ENCODE measurements at places on chromosomes 13 and 19.

DNA sequence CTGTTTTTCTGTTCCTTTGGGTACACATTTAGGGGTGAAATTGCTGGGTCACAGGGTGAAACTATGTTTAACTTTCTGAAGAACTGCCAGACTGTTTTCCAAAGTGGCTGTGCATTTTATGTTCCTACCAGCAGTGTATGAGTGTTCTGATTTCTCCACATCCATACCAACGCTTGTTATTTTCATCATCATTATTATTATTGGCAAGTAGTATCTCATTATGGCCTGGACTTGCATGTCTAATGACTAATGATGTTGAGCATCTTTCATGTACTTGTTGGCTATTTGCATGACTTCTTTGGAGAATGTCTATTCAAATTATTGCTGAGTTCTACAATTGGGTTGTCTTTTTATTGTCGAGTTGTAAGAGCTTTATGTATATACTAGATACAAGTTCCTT is 321.8 kb upstream of the HTR2A start:
- no peak for DNase-seq

GRCh38 chr19:5990289-5990797 is 12.4 kb upstream of the RANBP3 start:
- no peak for DNase-seq

GRCh38 chr13:28273919-28274318 is 135.6 kb downstream of the PAN3 start:
- no peak for DNase-seq

GRCh38 chr19:1019980-1020867 is 699 bp downstream of the TMEM259 start:
- no peak for DNase-seq

GRCh38 chr19:39208175-39208795 is 4.2 kb upstream of the SYCN start:
- DNase-seq: no peak

- no peak for DNase-seq
Observed at GRCh38 chr13:87128036-87128435, 543.1 kb upstream of the SLITRK5 start.

GRCh38 chr13:22653866-22654265 is 526.9 kb upstream of the SGCG start:
- no peak for DNase-seq

DNA sequence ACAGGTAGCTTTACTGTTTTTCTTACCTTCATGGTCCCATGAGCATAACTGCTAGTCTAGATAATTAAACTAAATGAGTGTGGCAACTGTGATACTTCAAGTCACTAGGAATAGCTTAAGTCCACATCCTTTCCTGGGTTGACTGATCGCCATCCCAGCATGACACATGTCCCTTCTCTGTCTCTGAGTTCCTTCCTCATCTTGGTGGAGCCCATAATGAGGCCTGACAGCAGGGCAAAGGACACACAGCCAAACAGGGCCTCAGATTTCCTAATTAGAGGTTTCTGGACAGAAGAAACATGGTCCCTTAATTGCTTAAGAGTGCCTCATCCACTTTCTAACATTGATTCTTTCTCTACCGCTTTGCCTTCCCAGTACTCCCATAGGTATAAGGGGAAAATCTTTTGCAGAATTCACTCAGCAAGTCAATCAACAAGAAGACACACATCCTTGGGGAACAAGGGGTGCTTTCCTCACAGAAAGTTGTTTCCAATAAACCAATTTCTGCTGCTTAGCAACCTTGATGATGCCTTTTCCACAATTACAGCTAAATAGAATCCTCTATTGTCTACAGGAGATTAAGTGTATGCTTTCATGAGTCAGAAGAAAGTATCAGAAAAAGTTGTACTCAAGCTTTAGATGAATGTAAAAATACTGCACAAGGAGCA is 208.3 kb upstream of the SERP2 start:
- no peak for DNase-seq

DNA sequence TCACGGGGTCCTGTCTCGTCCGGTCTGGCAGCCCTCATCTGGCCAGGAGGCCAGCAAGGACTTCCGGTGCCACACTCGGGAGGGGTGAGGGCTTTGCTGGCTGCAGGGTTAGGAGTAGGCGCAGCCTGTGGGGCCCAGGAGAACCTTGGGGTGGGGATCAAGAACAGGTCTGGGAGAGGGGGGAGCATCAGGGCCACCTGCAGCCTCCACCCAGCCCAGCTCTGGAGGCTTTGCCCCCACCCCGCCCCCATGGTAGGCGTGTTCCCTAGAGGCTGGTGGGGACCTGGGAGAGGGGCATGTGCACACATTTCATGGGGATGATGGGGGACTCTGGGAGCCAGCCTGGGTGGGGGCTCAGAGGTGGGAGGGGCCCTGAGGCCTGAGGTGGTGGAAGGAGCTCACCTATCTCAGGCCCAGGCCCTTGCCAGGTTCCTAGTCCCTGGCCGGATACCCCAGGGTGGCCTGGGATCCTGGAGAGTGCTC is 23.3 kb downstream of the WTIP start:
- no peak for DNase-seq

GRCh38 chr13:73261739-73262216 is 203.0 kb downstream of the KLF5 start:
- DNase-seq: no peak

DNA sequence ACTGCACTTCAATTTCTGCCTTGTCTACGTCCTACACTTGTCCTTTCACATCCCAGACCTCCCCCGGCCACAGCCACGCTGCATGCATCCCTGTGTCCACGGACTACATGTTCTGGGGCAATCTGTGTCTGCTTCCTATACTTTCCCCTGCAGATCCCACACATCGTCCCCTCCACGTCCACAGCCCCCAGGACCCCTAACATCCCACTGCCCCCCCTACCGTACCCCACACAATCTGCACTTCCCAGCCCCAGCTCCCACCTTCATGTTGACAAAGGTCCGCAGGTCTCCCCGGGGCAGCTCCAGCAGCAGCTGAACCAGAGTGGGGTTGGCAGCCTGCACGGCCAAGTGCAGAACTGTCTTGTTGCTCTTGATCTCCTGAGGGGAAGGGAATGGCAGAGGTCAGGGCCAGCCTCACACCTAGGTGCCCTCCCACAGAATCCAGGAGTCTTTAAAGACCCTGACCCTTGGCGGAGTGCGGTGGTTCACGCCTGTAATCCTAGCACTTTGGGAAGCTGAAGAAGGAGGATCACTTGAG is 10.2 kb downstream of the NFKBID start:
- DNase-seq: no peak

DNA sequence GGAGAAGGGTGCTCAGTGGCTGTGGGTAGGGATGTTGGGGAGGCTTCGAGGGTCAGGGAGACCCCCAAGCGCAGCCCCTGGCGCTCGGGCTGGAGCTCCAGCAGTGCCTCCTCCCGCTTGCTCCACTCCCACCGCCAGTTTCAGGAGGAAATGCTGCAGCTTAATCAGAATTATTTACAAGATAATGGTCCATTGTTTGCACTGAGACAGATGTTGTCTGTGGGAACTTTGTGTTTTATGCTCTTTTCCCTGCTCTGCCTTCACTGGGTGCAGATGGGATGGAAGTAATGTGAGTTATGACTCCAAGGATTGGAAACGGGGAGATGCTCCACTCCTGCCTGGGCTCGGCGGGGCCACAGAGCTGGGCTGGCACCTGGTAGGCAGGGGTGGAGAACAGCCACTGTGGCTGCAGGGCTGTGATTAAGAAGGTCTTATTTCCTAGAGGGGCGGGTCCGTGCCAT is 192.4 kb downstream of the ZNF536 start:
- DNase-seq: no peak

- no peak for DNase-seq
Observed at GRCh38 chr13:112887151-112887550, 81.9 kb upstream of the MCF2L start.

DNA sequence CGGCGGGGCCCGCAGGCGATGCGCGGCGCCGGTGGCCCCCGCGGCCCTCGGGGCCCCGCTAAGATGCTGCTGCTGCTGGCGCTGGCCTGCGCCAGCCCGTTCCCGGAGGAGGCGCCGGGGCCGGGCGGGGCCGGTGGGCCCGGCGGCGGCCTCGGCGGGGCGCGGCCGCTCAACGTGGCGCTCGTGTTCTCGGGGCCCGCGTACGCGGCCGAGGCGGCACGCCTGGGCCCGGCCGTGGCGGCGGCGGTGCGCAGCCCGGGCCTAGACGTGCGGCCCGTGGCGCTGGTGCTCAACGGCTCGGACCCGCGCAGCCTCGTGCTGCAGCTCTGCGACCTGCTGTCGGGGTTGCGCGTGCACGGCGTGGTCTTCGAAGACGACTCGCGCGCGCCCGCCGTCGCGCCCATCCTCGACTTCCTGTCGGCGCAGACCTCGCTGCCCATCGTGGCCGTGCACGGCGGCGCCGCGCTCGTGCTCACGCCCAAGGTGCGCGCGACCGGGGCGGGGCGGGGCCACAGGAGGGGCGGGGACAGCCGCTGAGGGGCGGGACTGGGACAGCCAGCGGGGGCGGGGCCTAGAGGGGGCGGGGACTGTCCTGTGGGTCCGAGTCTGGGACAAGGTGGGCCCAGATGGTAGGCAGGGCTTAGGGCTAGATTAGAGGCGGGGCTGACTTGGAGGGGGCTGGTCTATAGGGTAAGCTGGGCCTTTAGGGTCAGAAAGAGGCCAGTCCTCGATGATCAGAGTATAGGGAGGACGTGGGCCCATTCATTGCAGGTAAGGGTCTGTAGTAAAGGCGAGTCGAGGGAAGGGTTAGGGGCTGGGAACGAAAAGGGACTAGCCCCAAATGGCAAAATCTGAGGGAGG is 5.1 kb downstream of the GRIN2D start:
- peak; percentile 92 for DNase-seq

DNA sequence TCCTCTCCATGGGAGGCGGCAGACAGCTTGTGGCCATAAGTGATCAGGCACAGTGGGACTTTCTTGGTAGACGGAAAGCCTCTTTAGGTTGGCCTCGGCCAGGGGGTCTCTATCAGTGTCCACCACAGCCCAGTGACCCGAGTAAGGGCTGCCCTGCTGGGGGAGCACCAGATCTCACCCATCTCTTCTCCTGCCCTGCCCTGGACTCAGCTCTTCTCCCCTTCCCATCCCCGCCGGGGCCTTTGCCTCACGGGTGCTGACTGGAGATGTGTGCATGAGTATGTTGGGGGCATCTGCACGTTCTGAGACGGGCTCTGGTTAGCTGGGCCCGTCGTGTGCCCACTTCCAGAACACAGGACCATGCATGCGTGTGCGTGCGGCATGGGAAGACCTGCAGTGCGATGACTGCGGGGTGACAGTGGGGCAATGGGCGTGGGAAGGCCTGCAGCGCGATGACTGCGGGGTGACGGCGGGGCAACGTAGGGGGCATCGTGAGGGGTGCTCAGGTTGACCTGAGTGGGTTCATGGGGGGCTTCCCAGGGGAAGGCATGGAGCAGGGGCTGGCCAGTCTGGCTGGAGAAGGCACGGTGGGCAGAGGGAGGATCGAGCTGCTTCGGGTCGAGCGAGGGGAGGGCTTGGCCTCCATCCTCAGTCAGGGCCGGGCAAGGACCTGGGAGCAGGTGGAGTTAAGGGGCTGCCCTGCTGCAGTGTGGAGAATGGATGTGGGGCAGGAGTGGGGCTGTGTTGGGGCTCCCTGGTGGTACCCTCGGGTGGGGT is 15.9 kb downstream of the EPN1 start:
- DNase-seq: no peak

DNA sequence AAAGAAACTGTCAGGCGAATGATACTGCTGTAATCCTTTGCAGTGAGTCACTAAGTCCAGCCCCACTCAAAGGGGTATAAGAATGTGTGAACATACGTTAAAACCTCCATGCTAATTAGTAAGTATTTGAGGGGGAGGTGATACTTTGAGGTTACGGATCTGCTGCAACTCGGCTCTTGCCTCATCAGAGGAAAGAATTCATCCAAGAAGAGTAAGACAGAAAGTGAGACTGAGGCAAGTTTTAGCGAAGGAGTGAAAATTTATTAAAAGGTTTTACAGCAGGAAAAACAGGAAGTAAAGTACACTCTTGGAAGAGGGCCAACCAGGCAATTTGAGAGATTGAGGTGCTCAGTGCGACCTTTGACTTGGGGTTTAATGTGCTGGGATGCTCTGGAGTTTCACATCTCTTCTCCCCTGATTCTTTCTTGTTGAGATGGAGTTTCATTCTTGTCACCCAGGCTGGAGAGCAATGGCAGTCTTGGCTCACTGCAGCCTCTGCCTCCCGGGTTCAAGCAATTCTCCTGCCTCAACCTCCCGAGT is 9.8 kb downstream of the CLEC4M start:
- no peak for DNase-seq

GRCh38 chr19:6710273-6711077 is 10.0 kb downstream of the C3 start:
- DNase-seq: no peak

DNA sequence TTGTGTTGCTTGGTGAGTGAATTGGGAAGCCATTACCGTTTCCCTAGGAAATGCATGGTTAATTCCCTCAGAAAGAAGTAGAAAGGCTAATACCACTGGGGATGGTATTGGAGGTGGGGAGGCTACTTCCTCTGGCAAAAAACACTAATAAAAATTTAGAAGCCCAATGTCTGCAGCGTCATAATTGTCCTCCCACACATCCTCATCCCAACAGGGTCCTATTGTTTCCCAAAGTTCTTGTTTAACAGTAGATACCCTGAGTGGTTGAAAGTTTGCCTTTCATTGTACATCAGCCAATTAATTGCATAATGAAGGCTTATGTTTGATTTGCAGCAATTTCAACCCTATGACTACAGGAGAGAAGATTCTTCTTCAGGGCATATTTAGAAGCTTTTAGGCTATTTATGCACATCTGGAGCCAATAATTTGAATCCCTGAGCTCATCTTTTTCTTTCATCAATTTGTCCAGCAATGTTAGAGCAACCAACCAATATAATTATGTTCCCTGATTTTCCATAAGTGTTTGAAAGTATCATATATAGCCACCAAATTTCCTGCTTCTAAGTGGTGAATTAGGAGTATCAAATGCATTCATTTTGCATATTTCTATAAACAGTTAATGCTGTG is 491.0 kb downstream of the SLITRK5 start:
- no peak for DNase-seq

- no peak for DNase-seq
Observed at GRCh38 chr13:78701383-78701782, 42.4 kb upstream of the OBI1 start.

- DNase-seq: no peak
Observed at GRCh38 chr13:42272115-42272803, at the start of gene AKAP11. AKAP11 (plus strand) TSS chr13:42272152; CDS start chr13:42286349, 14,197 bp downstream.

GRCh38 chr13:19759669-19760068 is 23.1 kb downstream of the PSPC1 start:
- DNase-seq: no peak

All from GM19239 (cell line).